ENCODE measurements at places on chromosomes 3 and 15.

- DNase-seq: no peak
Observed at GRCh38 chr15:40439461-40439959, 1.2 kb upstream of the BAHD1 start.

DNA sequence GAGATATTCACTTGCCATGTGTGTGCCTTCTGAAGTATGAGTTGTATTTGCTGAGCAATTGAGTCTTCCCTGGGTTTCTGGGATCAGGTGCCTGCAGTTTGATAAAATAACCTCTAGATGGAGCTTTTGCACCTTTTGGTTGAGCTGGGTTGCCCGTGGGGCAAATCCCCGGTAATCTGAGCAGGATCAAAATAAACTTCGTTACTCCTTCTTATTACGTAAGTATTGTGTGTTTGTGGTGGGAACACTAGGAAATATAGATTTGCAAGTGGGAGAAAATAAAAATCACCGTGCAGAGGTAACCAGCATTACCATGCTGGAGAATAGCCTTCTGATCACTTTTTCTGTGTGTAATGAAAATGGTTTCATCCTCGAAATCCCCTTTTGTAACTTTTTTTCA, 277.4 kb upstream of the NR2E3 start:
- no peak for DNase-seq

DNA sequence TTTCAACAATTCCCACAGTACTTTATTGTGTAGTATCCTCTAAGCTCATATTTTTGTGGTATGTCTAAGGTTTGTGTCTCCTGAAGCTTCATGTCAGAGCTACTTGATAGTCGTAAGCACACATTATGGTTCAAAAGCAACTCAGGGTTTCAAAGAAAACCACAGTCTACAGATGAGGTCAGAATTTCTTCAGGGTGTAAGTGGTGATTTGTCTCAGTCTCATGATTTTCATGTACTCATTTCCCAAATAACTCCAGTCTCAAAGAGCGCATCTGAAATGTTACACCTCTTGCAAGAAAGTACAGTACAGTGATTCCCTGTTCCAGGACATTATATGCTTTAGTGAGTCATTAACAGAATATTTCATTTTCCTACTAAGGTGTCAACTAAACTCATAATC, 47.5 kb upstream of the SSR3 start:
- DNase-seq: no peak

DNA sequence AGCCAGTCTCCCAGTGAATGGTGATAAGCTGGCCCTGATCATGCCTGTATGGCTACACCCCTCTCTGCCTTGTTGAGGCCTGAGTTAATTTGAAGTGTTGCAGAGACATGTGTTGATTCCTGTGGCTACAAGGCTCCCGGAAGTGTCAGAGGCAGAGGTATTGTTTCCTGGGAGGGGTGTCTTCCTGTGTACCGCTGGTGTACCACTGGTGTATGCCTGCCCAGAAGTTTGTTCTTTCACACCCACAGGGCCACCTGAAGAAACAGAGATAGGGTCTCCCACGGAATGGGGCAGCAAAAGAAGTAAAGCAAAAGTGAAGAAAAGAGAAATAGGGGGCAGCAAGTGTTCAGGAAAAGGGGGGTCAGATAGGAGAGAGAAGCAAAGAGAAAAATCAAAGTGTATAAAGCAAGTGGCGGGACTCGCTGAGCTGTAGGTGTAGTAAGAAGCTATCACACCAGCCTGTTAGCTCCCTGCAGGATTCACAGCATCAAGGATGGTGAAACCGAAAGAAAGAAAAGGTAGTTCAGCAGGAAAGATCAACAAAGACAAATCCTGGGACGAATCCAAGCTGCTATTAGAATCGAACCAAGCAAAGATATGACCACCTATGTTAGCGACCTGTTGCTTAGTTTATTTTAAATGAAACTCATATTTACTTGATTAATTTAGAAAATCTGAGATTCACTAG, 36.6 kb upstream of the CD47 start:
- peak; percentile 38 for DNase-seq

DNA sequence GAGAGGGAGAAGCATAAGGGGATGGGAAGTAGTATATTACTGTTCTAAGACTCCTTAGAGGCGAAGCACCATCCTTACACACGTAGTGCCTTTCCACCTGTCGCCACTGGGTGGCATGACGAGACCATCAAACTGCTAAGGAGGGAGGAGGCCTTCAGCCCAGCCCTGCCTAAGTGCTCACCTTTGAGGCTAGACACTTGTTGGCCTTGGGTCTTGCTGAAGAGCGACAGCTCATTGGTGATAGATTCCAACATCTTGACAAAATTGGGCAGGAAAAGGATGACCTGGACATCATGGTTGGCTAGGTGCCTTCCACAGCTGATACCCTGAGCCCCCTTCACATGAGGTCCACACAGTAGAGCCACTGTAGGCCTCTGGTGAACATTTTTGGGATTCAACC, 19.6 kb downstream of the CLK3 start:
- peak; percentile 57 for DNase-seq

- DNase-seq: no peak
Observed at GRCh38 chr15:81502439-81502838, 128.4 kb upstream of the TMC3 start.

DNA sequence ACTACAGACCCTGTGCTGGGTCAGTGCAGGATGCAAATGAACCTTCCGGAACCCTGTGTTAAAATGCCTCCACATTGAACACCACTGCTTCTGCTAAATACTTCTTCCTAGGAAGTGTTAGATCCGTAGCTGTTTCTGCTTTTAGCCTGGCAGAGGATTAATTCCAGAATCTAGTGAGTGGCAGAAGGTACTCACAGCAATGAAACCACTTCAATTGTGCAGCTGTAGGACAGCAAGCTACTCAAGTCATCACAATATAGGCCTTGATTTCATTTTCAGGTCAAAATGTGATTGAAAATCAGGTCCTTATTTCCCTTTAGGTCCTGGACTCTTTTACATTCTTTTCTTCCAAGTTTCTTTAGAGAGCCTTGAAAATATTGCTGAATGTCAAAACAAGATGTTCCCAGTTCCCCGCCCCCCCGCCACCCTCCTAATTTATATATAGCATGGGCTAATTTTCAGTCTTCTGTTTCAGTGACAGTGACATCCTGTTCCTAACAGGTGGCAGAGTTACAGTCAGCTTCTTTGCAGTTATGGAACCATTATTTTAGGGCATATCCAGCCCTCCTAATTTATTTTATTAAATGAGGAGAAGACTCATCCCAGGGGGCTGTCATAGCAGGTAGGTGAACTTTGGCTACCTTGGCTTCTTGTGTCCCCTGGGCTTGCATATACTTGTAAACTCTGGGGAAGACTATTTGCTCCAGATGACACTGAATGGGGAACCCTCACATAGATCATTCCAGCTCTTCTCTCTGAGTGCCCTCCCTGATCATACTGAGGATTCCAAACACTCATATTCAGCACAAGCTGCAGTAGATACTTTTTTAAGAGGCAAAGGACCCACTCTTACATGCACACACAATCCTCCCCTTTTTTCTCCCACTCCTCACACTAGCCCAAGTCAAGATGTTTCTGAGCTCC, 28.0 kb upstream of the ARNT2 start:
- DNase-seq: no peak

DNA sequence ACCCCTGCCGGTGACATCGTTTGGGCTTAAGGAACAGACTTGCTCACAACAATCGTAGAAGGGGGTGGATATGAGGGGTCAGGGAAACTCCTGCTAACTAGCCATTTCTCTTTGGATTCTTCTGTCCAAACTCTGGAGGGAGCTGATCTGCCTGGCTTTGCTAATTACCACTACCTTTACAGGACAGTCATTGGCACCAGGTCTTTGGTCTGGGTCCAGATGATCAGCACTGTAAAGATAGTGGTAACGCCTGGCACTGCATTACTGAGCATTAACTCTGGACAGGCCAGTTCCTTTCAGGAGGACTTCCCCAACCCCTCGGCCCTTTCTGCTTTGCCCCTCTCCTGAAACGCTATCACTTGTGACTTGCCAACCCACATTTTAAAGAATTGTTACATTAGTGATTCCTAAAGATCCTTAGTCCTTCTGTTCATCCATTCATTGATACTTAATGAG, 788 bp downstream of the UQCC5 start:
- no peak for DNase-seq

DNA sequence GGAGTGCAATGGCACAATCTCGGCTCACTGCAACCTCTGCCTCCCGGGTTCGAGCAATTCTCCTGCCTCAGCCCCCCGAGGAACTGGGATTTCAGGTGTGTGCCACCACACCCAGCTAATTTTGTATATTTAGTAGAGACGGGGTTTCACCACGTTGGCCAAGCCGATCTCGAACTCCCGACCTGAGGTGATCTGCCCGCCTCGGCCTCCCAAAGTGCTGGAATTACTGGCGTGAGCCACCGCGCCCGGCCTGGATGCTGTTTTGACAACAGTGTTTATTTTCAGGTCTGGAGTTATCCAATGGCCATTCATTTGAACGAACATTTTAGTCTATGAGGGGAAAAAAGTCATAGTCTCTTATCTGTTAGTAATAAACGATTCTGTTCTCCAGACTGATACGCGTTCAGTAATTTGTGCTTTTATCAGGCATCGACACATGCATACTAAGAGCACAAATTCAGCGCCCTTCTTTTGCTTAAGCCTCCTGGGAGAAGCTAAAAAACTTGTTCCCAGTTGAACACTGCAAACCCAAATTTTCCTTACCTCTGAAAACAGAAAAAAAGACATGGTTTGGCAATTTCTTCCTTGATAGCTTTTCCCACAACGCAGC, 1.3 kb downstream of the B3GALNT1 start:
- DNase-seq: no peak

DNA sequence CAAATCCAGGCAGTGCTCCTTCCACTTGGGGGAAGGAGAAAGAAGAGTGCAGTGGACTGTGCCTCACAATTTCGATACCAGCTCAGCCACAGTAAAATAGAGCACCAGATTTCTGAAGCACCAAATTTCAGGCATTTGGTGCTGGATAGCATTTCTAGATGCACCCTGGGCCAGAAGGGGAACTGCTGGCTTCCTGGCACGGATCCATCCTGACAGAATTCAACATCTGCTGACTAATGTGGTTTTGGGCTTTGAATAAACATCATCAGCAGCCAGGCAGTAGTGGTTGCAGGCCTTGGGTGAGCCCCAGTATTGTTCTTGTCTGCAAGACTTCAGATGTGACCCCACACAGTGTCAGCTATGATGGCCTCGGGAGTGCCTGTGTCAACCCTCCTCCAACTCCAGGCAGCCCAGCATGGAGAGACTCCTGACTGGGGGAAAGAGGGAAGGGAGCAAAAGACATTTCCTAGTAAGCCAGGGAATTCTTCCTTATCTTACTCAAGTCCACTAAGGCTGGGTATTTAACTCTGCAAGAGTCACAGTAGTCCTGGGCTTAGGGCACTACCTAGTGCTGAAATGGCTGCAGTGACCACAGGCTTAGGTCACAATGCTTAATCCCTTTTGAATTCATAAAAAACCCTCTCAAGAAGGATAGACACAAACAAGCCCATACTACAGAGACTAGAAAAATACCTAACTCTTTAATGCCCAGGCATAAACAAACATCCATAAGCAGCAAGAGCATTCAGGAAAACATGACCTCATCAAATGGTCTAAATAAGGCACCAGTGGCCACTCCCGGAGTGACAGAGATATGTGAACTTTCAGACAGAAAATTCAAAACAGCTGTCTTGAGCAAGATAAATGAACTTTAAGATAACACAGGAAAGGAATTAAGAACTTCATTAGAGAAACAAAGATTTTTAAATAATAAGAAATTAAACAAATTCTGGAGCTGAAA, 74.7 kb downstream of the SPATA16 start:
- no peak for DNase-seq

DNA sequence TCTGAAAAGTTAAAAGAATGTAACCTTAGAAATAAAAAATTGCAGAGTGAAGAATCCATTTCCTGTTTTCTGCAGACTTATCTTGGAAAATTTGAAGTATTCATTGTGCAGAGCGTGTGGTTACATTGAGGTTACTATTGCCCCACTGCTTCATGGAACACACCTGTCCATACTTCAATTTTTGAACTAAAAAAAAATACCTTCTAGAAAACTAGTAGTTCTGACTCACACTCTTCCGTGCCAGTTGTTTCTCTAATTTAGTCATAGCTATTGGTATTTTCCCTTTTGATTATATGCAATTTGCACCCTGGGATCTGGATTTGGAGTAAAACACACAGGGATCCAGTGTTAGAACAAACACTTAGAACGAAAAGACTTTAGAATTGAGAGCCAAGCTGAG, 111.8 kb upstream of the LYSMD4 start:
- no peak for DNase-seq

DNA sequence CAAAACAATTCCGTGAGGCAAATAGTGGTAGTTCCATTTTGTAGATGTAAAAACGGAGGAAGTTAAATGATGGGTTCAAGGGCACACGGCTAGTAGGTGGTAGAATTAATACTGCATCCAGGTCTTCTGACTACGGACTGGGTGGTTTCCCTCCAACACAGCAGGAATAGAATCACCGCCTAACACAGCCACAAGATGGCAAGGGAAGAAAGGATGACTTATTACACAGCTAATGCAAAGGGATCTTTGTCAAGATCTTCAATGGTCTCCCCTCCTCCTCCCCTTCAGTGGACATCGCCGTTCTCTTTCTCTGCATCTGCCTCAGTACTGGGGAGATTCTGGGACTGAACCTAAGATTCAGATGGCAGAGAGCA, 524 bp upstream of the TOPBP1 start:
- DNase-seq: no peak

GRCh38 chr15:42603978-42604377, 28.6 kb downstream of the STARD9 start:
- no peak for DNase-seq

DNA sequence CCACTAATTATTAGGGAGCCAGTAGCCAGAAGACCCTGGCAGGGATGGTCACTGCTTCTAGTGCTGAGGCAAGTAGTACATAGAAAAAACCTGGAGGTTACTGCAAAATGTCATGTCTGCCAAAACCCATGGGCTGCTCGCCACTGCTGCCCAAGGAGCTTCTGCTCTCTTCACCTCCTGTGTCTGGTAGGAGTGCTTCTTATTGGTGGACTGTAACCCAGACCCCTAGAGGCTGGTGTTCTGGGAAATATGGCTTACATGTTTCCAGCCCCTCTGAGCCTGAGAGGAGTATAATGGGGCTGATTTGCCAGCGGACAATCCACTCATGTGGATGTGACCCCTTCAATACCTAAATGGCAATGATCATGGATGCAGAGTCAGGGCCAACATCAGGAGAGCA, 286.4 kb downstream of the EPHB1 start:
- no peak for DNase-seq
